Esophagus squamous epithelium (tissue), 5 donors: ENCODE measurements at places on chromosomes 2 and 18.
A peak's percentile ranks its signal among the peaks of the same experiment; 100 is the strongest.

GRCh38 chr2:44098050-44098449 is 70.6 kb upstream of the PPM1B start:
- H3K4me3 ChIP-seq, result no peak overlapping the region
- H3K27ac ChIP-seq, result no peak overlapping the region
- no peaks in the 10 kb centered on the region for H3K4me1 ChIP-seq

DNA sequence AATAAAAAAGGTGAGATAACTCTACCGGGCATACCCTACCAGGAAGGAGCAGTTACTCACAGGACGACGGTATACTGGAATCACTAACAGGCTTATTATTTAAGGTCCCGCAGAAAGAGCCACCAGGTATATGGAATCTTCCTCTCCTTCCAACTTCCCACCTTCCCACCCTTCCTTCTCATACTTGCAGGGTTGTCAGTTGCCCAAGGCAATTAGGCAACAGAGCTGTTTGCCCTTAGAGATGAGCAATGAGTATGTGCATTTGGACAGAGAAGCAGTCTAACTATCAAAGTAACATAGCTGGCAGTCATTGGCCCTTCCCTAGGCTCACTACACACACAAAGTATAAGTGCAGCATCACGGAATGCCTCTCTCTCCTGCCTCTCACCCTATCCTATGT is 32.1 kb upstream of the EVA1A start:
- no peaks in the 10 kb centered on the region for H3K4me1 ChIP-seq
- H3K27me3 ChIP-seq, result no peaks in the 10 kb centered on the region
- H3K4me3 ChIP-seq, result no peak overlapping the region
- H3K36me3 ChIP-seq, result no peaks in the 10 kb centered on the region
- no peak overlapping the region for H3K27ac ChIP-seq

DNA sequence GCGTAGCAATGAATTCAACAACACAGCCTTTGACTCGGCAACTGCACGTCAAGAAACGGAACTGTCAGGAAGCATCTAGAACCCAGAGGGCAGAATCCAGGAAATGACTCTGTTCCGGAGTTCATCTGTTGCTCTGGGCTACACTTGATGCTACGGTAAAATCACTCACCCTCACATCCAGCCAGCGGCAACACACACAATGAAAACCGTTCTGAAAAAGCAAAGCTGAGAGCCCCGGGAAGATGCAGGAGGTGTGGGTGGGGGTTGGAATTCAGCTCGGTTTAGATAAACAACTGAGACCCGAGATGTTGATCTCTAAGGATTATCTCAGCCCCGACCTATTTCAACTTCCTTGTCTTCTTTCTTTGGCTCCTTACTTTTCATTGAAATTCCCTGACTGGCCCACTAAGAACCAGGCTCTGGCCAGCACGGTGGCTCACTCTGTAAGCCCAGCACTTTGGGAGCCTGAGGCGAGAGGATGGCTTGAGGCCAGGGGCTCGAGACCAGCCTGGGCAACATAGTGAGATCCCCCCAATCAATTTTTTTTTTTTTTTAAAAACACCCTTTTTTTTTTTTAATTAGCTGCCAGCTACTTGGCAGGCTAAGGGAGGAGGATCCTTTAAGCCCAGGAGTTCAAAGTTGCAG is 13.3 kb upstream of the RAB17 start:
- no peaks in the 10 kb centered on the region for H3K36me3 ChIP-seq
- no peak overlapping the region for H3K4me3 ChIP-seq
- H3K27ac ChIP-seq, result peak overlapping the region; percentile 23

GRCh38 chr2:221608442-221608841 is 36.3 kb upstream of the EPHA4 start:
- no peak for DNase-seq
- H3K27me3 ChIP-seq, result no peaks in the 10 kb centered on the region
- no peak overlapping the region for H3K4me3 ChIP-seq
- H3K36me3 ChIP-seq, result no peaks in the 10 kb centered on the region
- H3K27ac ChIP-seq, result no peak overlapping the region

- no peaks in the 10 kb centered on the region for H3K4me1 ChIP-seq
- peaks cover 17% of the 10 kb centered on the region for H3K36me3 ChIP-seq
- H3K4me3 ChIP-seq, result no peak overlapping the region
- H3K27ac ChIP-seq, result no peak overlapping the region
- H3K27me3 ChIP-seq, result no peaks in the 10 kb centered on the region
Measured at GRCh38 chr2:17627434-17627833, 86.9 kb downstream of the VSNL1 start.

GRCh38 chr2:129755786-129756185 is 223.7 kb upstream of the RAB6C start:
- no peak overlapping the region for H3K27ac ChIP-seq
- H3K27me3 ChIP-seq, result no peaks in the 10 kb centered on the region
- peaks cover 16% of the 10 kb centered on the region for H3K4me1 ChIP-seq
- no peak for DNase-seq

- H3K4me1 ChIP-seq, result peaks cover 13% of the 10 kb centered on the region
- no peaks in the 10 kb centered on the region for H3K36me3 ChIP-seq
- no peak for DNase-seq
- no peaks in the 10 kb centered on the region for H3K27me3 ChIP-seq
- peak overlapping the region; percentile 94 for H3K27ac ChIP-seq
- H3K4me3 ChIP-seq, result no peak overlapping the region
Measured at GRCh38 chr2:186588421-186588820, 1.4 kb upstream of the ITGAV start.

DNA sequence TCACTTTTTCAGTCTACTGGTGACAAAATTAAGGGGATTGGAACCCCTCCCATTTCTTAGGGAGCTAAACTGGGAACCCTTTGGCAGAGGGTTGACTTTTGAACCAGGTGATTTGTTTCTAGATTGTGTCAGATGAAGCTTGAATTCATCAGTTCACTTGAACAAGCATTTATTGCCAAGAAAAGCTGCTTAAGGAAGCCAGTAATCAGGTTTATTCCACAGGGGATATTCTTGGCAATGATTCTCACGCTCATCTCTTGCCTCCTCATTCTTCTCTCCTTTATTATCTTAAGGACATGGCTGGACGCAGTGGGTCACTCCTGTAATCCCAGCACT is 101.0 kb downstream of the ALPK2 start:
- H3K4me3 ChIP-seq, result no peak overlapping the region
- H3K27ac ChIP-seq, result no peak overlapping the region
- H3K4me1 ChIP-seq, result peaks cover 5% of the 10 kb centered on the region
- DNase-seq, result no peak

DNA sequence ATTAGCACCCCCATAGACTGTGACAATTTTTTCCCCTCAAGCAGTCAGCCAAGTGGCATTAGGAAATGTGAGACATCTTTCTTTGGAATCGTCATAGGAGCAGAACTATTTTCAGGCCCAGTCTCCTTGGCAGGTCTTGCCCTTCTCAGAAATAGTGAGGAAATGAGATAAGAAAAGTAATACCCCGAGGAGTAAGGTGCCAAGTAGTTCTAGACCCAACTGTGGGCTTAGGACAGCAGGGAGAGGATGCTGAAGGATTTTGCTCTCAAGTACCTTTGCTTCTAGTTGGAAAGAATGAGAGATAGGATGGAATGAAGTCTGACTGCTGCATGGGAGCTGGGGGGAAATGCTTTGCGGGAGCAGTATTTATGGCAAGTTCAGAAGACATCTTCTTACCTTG is 31.8 kb downstream of the PRKCE start:
- no peak overlapping the region for H3K4me3 ChIP-seq
- no peaks in the 10 kb centered on the region for H3K27me3 ChIP-seq
- H3K4me1 ChIP-seq, result peaks cover 24% of the 10 kb centered on the region
- no peak for DNase-seq
- H3K36me3 ChIP-seq, result no peaks in the 10 kb centered on the region

DNA sequence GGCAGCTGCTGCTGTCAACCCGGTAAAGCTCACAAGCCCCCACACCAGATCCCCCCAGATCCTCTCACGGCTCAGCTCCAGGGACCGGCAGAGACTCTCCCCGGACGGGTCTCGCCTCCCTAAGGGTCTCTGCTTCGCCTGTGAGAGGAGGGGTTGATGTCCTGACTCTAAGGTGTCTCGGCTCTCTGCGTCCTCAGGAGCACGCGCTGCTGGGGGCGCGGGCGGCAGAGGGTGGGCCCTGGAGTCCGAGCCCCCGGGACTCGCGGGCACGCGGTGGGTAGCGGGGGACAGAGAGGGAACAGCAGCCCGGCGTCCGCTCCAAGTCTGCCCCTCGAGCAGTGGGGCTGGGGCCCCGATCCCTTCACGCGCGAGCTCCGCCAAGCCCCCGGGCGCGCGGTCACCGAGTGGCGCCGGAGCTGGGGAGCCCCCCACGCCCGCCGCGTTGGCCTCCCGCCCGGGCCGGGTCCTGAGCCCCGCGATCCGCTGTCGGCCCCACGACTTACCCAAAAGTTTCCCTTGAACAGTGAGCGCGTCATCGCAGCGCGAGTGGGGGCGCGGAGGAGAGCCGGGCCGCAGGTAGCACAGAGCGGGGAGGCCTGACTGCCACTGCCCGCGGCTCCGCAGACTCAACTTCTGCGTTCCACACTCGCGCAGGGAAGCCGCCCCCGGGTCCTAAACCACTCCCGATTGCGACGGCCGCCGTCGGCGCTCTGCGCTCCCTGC is at the start of gene PSTPIP2:
Gene PSTPIP2, minus strand, starts transcription at position 608 of the 723 bp plus-strand sequence. Its CDS starts 72 bp downstream, at position 536.
- no peaks in the 10 kb centered on the region for H3K27me3 ChIP-seq
- H3K36me3 ChIP-seq, result no peaks in the 10 kb centered on the region
- H3K4me3 ChIP-seq, result peak within 1 kb of the TSS; percentile 67
- peaks cover 24% of the 10 kb centered on the region for H3K4me1 ChIP-seq

- H3K27me3 ChIP-seq, result no peaks in the 10 kb centered on the region
- DNase-seq, result no peak
- no peak overlapping the region for H3K27ac ChIP-seq
- H3K4me3 ChIP-seq, result no peak overlapping the region
- H3K36me3 ChIP-seq, result no peaks in the 10 kb centered on the region
Measured at GRCh38 chr2:72745679-72746368, 80.0 kb downstream of the EXOC6B start.

GRCh38 chr2:98498703-98499440 is 54.2 kb downstream of the INPP4A start:
- no peak overlapping the region for H3K4me3 ChIP-seq
- no peak for DNase-seq
- no peak overlapping the region for H3K27ac ChIP-seq

GRCh38 chr2:15908371-15908770 is 32.0 kb upstream of the MYCN start:
- no peaks in the 10 kb centered on the region for H3K27me3 ChIP-seq
- H3K36me3 ChIP-seq, result no peaks in the 10 kb centered on the region
- no peak overlapping the region for H3K27ac ChIP-seq
- DNase-seq, result no peak
- no peaks in the 10 kb centered on the region for H3K4me1 ChIP-seq
- H3K4me3 ChIP-seq, result no peak overlapping the region

DNA sequence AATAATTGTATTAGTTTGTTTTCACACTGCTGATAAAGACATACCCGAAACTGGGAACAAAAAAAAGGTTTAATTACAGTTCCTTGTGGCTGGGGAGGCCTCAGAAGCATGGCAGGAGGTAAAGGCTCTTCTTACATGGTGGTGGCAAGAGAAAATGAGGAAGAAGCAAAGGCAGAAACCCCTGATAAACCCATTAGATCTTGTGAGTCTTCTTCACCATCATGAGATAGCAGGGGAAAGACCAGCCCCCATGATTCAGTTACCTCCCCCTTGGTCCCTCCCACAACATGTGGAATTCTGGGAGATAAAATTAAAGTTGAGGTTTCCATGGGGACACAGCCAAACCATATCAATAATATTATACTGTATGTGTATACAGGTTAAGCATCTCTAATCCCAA is 73.3 kb upstream of the CABLES1 start:
- no peak overlapping the region for H3K4me3 ChIP-seq
- H3K27me3 ChIP-seq, result no peaks in the 10 kb centered on the region
- H3K36me3 ChIP-seq, result no peaks in the 10 kb centered on the region
- H3K4me1 ChIP-seq, result no peaks in the 10 kb centered on the region
- no peak overlapping the region for H3K27ac ChIP-seq
- no peak for DNase-seq

DNA sequence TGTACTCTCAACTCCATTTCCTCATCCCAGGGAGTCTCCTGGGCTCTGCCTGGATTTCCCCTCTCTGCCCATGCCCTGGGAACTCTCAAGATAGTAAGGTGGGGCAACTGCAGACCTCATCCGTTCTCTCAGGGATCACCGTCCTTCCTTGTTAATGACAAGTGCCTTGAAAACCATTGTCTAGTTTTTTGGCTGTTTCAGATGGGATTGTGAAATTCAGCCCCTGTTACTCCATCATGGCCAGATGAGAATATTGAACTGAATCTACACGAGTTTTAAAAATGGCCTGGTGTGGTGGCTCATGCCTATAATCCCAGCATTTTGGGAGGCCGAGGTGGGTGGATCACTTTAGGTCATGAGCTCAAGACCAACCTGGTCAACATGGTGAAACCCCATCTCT is 665 bp upstream of the HRH4 start:
- no peaks in the 10 kb centered on the region for H3K36me3 ChIP-seq
- no peaks in the 10 kb centered on the region for H3K4me1 ChIP-seq
- no peaks in the 10 kb centered on the region for H3K27me3 ChIP-seq
- no peak for DNase-seq

GRCh38 chr2:54957321-54957999 is 92.8 kb downstream of the RTN4 start:
- no peak overlapping the region for H3K4me3 ChIP-seq
- no peak overlapping the region for H3K27ac ChIP-seq
- no peaks in the 10 kb centered on the region for H3K27me3 ChIP-seq

GRCh38 chr2:184598316-184599053 is at the start of gene ZNF804A:
TSS of gene ZNF804A (plus strand) at chr2:184598529. CDS start at chr2:184598960, 431 bp downstream.
- H3K4me3 ChIP-seq, result peak within 1 kb of the TSS; percentile 38
- no peaks in the 10 kb centered on the region for H3K36me3 ChIP-seq
- no peak for DNase-seq
- H3K4me1 ChIP-seq, result peaks cover 8% of the 10 kb centered on the region
- no peaks in the 10 kb centered on the region for H3K27me3 ChIP-seq
- H3K27ac ChIP-seq, result peak within 1 kb of the TSS; percentile 75

DNA sequence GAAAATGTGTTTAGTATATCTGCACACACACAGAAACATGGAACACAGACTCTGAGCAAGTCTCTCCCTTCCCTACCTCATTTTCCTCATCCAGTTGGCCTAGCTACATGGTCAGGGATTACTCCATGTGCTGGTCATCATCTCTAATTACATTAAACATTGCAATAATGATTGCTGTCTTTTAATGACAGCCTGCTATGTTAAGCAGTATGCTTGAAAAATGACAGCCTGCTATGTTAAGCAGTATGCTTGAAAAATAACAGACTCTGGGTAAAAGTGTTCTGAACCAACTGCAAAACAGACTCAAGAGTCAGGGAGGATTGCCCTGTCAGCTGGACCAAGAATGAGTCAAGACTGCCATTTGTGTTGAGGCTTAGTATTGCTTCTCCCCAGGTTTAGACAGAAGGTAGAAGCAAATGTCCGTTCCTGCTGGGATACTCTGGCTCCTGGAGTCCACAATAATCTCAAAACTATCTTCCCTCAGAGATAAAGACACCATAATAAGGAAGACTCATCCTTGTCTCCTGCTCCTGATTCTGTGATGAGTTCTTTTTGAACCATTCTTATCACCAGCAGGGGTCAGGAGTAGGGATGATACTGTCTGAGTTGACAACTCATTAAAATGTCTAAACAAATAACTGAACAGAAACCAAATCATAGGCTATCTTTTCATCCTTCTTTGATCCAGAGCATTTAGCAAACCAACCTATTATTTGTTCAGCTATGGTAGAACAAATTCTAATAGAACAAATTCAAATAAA is 57.7 kb downstream of the CCDC93 start:
- no peak for DNase-seq
- H3K4me3 ChIP-seq, result no peak overlapping the region
- no peak overlapping the region for H3K27ac ChIP-seq
- H3K4me1 ChIP-seq, result no peaks in the 10 kb centered on the region
- no peaks in the 10 kb centered on the region for H3K27me3 ChIP-seq
- peaks cover 5% of the 10 kb centered on the region for H3K36me3 ChIP-seq

- H3K36me3 ChIP-seq, result no peaks in the 10 kb centered on the region
- no peaks in the 10 kb centered on the region for H3K4me1 ChIP-seq
- H3K27ac ChIP-seq, result no peak overlapping the region
- H3K4me3 ChIP-seq, result no peak overlapping the region
- DNase-seq, result no peak
Measured at GRCh38 chr2:126921066-126921465, 22.4 kb downstream of the TEX51 start.
